Stimulated activated CD8-positive, alpha-beta memory T cell treated with anti-CD3 and anti-CD28 coated beads, Interleukin-4, amount 100 ng/mL, for 24 hours (primary cell): ENCODE measurements at places on chromosomes 1 and 21.

GRCh38 chr1:74467786-74468377, 44.5 kb downstream of the LRRC53 start:
- DNase-seq, result no peak

DNA sequence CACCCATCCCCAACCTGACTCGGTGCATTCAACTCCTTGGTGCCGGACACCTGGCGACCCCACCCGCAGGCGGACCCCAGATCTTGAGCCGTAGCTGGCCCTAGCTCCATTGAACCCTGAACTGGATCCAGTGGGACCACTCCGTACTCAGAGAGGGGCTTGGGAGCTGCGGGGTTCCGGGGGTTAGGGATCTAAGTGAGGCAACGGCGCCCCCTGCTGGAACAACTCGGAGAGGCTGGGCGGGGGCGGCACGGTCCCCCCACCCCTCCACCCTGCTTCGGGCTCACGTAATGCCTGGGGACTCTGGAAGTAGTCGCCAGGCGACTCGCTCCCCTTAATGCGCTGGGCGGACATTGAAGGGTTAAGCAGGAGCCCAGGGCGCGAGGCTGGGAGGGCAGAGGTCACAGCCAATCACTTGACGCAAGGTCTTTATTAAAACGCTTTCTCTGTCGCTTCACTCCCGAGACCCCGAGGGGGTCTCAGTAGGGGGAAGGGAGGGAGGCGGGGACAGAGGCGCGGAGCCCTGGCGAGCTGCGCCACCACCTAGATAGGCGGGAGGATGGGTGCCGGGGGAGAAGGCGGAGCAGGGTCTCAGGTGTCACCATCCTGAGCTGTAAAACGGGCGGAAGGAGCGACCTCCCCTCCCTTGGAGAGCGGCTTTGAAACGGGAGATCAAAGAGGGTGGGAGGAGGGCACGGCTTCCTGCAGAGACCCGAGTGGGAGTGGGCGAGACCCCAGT, 704 bp upstream of the CRABP2 start:
- peak; percentile 53 for DNase-seq

DNA sequence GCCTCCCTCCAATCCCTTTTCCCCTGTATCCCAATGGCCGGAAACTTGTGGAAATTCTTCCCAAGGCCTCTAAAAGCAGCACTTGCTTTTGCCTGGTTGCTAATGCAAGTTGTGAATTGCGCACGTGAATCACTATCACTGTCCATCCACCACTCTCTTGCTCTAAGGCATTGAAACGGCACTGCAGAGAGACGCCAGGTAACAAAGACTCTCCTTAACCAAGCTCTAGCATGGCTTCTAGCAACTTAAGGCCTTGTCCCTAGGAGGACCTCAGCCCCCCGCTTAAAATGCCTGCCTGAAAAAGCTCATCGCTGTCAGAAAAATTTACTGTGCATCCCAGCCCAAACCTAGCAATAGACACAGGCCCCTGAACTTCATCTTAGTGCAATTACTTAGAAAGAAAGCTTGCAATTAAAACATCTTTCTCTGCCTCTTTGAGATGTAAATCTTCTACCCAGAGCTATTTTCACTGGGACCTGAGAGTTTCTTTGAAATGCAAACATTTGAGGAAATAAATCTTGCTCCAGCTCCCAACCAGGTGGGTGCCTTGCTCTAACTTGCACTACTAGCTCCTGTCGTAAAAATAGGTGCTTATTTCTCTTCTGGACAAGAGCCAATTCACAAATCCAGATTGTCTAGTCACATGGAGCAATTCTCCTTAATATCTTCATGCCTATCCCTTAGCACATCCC, 32.9 kb upstream of the ITLN2 start:
- no peak for DNase-seq

- no peak for DNase-seq
Measured at GRCh38 chr1:203099805-203100515, 14.1 kb upstream of the MYOG start.

- DNase-seq, result no peak
Measured at GRCh38 chr1:196114193-196114592, 494.0 kb downstream of the KCNT2 start.

DNA sequence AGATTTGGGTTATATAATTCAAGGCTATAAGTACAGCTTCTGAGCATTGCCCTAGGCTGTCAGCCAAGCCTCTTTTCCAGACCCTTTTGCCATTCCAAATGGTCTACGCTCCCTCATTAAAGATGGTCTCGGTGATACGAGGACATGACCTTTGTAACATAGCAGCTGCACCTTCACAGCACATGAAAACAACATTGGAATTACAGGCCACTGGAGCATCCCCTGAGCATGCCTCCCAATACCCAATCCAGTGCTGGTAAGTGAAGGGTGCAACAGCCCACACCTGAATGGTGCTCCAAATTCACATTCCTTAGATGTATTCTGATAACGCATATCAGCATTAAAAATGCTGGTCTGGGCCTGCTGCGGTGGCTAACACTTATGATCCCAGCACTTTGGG, 20.1 kb upstream of the PTPRF start:
- no peak for DNase-seq

- peak; percentile 28 for DNase-seq
Measured at GRCh38 chr1:1058921-1059493, 15.1 kb downstream of the RNF223 start.

- DNase-seq, result no peak
Measured at GRCh38 chr1:226424221-226425003, 16.5 kb upstream of the PARP1 start.

DNA sequence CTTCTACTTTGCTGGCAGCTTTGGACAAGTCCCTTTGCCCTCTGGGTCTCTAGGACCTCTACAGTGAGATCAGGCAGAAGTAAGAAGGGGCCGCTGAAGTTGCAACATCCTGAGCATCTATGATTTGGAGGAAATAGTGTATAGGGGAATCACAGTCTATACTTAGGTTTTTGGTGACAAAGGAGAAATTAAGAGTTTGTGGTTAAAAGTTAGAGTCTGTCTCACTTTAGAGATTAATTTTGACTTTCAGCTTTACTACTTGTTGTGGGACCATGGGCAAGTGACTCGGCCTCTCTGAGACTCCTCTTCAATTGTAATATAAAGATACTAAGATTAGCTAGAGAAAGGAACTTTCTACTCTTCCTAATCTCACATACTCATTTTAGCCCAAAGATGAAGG, 33.1 kb upstream of the LMX1A start:
- no peak for DNase-seq

- no peak for DNase-seq
Measured at GRCh38 chr1:208090388-208091301, 153.5 kb downstream of the PLXNA2 start.

DNA sequence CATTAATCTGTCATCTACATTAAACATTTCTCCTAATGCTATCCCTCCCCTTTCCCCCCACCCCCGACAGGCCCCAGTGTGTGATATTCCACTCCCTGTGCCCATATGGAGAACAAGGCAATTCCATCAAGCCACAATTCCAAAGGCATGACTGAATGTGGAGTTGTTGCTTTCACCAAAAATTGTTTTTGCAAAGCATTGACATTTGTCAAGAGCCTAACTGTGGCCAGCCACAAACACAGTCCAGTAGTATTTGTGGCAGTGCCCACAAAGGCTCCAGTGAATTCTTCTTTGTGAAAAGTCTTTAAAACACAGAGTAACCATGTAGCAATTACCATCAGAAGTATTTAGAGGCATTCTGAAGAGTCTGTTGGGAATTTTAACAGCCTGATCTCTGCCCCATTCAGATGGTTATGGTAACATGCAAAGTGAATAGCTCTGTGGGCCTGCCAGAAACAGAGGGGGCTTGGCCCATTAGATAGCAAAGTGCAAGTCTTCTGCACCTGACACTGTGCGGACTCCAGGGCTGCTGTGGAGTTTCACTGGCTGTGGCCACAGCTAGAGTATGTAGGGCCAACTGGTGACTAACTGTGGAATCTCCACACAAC, 11.6 kb upstream of the LRRC53 start:
- DNase-seq, result no peak

DNA sequence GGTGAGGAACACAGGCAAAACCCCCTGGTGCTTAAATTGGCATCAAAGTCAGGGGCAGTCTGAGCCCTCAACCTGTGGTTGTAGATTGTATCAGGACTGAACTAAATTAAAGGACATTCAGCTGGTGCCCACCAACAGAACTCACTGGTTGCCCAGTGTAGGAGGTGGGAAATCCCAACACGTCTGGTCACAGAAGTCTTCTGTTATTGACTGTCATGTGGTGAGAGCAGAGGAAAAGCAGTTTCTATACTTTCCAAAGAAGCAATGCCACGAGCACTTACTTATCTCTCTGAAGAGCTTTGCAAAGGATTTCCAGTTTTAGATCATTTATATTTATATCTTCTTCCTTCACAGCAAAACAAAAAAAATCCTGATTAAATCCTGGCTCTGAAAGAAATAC, 15.0 kb upstream of the ACTA1 start:
- no peak for DNase-seq

GRCh38 chr1:36067871-36068270, 16.0 kb upstream of the TEKT2 start:
- DNase-seq, result no peak

DNA sequence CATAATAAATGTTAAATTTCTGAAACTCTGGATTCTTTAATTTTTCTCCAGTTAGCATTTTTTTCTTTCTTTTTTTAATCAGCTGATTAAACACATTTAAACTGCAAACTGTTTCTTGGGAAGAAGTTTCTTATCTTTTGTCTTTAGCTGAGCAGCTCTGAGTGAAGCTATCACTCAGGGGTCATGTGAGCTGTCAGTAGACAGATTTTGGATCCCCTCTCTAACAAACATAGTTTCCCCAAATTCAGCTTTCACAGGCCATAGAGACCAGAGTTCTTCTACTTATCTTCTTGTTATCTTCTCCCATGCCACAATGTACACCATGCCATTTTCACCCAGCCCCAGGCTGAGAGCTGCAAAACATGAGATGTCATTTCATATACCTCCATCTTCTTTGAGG, 148.9 kb downstream of the CDC42BPA start:
- no peak for DNase-seq

DNA sequence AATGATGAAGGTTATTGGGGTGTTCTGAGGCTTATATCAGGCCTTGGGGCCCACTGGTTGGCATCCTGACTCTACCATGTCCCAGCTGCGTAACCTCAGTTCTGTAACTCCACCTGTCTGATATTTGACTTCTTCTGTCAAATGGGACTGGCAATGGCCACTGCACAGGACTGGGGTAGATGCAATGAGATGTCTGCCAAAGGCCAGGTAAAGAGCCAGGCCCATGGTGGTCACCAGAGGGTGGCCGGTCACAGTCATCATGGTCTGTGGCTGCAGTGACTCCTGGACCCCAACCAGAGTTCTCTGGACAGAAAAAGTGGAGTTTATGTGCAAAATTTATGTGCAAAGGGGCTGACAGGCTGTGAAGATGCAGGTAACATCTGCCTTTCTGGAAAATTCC, 173.3 kb downstream of the PTPRU start:
- DNase-seq, result no peak

DNA sequence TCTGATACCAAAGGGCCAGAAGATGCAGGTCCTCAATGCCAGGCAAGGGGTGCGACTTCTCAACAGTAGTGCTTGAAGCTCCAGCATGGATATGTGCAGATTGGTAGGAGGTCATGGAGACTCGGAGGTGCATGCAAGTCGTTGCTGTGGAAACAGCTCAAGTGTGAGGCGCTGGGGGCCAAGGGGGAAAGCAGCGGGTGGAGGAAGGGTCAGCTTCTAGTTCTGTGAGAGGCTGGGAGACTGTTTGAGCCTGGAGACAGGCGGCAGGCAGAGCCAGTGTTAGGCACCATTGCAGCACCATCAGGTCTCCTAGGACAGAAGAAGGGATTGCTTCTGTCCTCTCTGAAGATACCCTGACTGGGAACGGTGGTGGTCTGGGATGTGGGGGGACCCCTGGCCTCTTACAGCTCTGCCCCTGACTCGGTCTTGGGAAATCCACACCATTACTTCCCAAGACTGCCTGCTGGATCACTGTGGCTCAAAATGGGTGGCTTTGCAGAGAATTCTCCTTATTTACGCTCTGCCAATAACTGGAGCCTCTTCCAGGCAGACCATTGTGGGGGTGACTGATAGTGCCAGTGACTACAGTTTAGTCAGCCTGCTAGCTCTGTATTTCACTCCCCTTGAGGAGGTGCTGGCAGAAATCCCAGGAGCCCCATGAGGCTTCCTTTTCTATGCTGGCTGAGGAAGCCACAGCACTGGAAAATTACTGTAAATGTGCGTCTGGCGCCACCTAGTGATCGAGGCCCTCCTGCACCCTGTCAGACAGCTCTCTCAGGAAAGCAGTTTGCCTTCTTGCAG, 46.3 kb upstream of the VANGL1 start:
- DNase-seq, result peak; percentile 53

- no peak for DNase-seq
Measured at GRCh38 chr1:198860371-198860770, 221.5 kb downstream of the PTPRC start.

DNA sequence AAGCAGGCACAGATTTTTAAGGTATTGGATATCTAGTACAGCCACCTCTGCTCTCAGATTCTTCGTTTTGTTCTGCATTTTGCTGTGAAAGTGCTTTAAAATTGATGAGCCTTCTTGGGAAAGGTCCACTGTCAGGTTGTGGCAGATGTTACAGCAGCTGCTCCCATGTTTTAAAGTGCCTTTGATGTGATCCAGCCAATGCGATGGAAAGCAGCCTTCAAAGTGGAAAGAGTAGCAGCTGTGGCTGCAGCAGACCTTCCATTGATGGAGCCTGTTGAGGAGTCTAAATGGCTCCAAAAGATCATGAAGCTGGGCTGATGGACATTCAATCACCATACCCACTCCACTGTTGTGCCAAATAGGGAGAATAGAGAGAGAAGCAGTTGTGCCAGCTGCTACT, 816.9 kb downstream of the PLA2G4A start:
- DNase-seq, result no peak

GRCh38 chr21:25039461-25040380, 567.6 kb downstream of the MRPL39 start:
- DNase-seq, result no peak

- no peak for DNase-seq
Measured at GRCh38 chr21:14284481-14284880, 68.5 kb downstream of the RBM11 start.

- no peak for DNase-seq
Measured at GRCh38 chr1:174364996-174365736, 82.6 kb upstream of the GPR52 start.

- no peak for DNase-seq
Measured at GRCh38 chr1:60622486-60622885, 459.9 kb upstream of the NFIA start.
